Activated CD4-positive, alpha-beta T cell treated with anti-CD3 and anti-CD28 coated beads for 36 hours (primary cell): ENCODE measurements at places on chromosomes 5 and 9. TPM values are rescaled to one million over a fixed set of nuclear protein-coding genes. Genes with fewer than 3 reads are reported as not detected.
A peak's percentile ranks its signal among the peaks of the same experiment; 100 is the strongest.

GRCh38 chr9:91611582-91611981, 187.9 kb upstream of the NFIL3 start:
- no peak for DNase-seq
- H3K4me1 ChIP-seq = no peaks in the 10 kb centered on the region
- H3K27ac ChIP-seq = no peak overlapping the region
- no peak overlapping the region for H3K4me3 ChIP-seq

- H3K4me3 ChIP-seq = no peak overlapping the region
- no peak for DNase-seq
- no peak overlapping the region for H3K27ac ChIP-seq
- H3K27me3 ChIP-seq = no peaks in the 10 kb centered on the region
- H3K4me1 ChIP-seq = no peaks in the 10 kb centered on the region
These were observed 61.2 kb upstream of the PHYKPL start for GRCh38 chr5:178293815-178294214.

DNA sequence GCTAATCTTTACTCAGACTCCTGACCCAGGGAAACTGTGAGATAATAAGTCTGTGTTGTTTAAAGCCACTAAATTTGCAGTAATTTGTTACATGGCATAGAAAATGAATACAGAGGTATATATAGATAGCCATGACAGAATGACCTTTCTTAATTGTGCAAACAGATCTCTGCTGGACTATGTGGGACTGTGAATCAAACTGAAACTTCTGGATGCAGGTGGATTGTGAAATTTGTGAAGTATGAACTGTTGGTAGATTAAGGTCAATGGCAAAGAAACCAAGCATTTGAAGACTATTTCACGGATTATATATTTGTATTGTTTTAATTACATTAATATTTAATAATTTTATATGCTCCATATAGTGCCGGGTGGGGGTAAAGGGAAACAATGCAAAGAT, 52.2 kb upstream of the GPR151 start:
- H3K27me3 ChIP-seq = no peaks in the 10 kb centered on the region
- DNase-seq = no peak
- no peaks in the 10 kb centered on the region for H3K4me1 ChIP-seq
- H3K36me3 ChIP-seq = no peaks in the 10 kb centered on the region
- H3K4me3 ChIP-seq = no peak overlapping the region

The MCTP1 gene
- 0.32 TPM for total RNA-seq

- peak overlapping the region; percentile 61 for H3K4me3 ChIP-seq
- peak overlapping the region; percentile 13 for H3K27ac ChIP-seq
- H3K36me3 ChIP-seq = peaks cover 3% of the 10 kb centered on the region
- peaks cover 23% of the 10 kb centered on the region for H3K27me3 ChIP-seq
- peaks cover 14% of the 10 kb centered on the region for H3K4me1 ChIP-seq
These were observed 3.3 kb downstream of the NR5A1 start for GRCh38 chr9:124503713-124504529.

The SLCO6A1 gene
- total RNA-seq = not detected

- H3K36me3 ChIP-seq = no peaks in the 10 kb centered on the region
- no peak overlapping the region for H3K27ac ChIP-seq
- DNase-seq = no peak
- H3K27me3 ChIP-seq = no peaks in the 10 kb centered on the region
These were observed 656.2 kb upstream of the PTPRD start for GRCh38 chr9:11269036-11269435.

GRCh38 chr5:138029501-138029900, 3.4 kb downstream of the FAM13B start:
- peaks cover 68% of the 10 kb centered on the region for H3K4me1 ChIP-seq
- peaks cover 18% of the 10 kb centered on the region for H3K36me3 ChIP-seq
- DNase-seq = no peak

DNA sequence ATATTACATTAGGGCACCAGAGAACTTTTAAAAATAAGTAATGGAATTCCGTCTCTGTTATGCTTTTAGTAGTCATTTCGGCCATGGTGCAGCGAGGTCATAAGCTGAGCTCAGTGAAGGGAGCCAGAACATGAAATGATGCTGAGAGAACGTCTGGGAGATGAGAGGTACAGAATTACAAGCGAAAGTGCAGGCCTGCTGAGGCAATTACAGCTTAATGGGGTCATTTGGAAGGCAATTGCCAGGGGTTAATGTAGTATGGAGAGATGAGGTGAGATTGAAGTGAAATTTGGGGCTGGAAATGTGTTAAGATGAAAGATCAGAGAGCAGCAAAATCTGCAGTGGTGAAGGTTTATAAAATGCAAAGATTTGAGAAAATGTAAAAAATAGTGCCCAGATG, 96.5 kb downstream of the PBX3 start:
- H3K27ac ChIP-seq = no peak overlapping the region
- H3K36me3 ChIP-seq = no peaks in the 10 kb centered on the region
- H3K4me3 ChIP-seq = no peak overlapping the region
- DNase-seq = no peak
- H3K4me1 ChIP-seq = peaks cover 13% of the 10 kb centered on the region

GRCh38 chr9:87119328-87119881, 172.1 kb upstream of the GAS1 start:
- no peaks in the 10 kb centered on the region for H3K36me3 ChIP-seq
- H3K27me3 ChIP-seq = peaks cover 16% of the 10 kb centered on the region
- peaks cover 13% of the 10 kb centered on the region for H3K4me1 ChIP-seq
- DNase-seq = no peak
- H3K27ac ChIP-seq = no peak overlapping the region

The SHISAL2B gene
- not detected for total RNA-seq

The PTPRD gene
- not detected for total RNA-seq

DNA sequence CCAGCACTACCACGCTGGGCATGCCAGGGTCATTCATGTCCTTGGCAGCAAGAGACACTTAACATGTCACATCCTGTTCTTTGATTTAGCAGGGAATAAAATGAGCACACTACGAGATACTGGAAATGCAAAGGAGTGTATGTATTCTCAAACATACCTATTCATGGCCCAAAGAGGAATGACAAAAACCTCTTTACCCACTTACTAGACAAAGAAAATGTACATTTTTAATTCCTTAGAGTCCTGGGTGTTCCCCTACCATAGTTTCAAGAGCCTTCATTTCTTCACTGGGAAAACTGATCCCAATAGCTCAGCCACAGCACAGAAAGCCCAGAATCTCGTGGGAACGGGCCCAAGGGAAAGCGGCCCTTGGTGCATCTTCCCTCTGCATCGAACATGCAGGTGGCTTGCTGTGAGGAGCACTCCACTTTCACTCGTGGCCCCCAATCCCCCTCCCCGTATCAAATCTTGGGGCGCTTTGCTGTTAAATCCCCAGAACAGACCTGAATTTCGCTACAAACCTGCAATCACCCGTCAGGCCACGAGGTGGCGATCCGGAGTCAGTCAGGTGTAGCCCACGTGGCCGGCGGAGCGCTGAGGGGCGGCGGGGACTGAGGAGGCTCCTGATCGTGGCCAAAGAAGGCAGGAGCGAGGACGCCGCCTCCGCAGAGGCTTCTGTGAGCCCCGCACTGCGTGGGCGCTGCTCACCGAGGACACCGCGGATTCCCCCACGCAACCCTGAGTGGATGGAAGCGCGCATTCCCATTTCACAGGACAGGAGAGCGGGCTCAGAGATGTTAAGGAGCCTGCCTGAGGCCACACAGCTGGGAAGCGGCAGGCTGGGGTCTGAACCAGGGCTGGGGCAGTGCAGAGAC, 91.4 kb downstream of the LMX1B start:
- peak; percentile 92 for DNase-seq
- no peak overlapping the region for H3K27ac ChIP-seq
- H3K4me3 ChIP-seq = peak overlapping the region; percentile 29
- no peaks in the 10 kb centered on the region for H3K36me3 ChIP-seq
- H3K4me1 ChIP-seq = peaks cover 19% of the 10 kb centered on the region
- peaks cover 24% of the 10 kb centered on the region for H3K27me3 ChIP-seq

DNA sequence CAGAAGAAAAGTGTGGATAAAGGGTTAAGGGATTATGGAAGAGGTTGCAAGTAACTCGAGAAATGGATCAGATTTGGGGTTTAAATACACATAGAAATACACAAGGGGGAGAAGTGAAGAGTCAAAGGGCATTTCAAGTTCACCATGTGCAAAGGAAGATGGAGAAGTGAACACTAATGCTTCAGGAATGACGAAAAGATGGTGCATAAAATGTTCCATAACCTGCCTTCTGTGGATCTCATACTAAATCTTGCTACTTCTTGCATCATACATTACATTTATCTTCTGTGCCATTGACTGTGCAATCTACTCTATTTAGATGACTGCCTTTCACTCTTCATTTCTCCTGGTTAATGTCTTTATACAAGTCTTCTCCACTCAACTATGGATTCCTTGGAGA, 5.7 kb upstream of the SMC2 start:
- no peaks in the 10 kb centered on the region for H3K27me3 ChIP-seq
- H3K4me3 ChIP-seq = no peak overlapping the region
- no peak overlapping the region for H3K27ac ChIP-seq
- no peak for DNase-seq

- DNase-seq = no peak
- H3K27me3 ChIP-seq = no peaks in the 10 kb centered on the region
- no peaks in the 10 kb centered on the region for H3K36me3 ChIP-seq
- H3K4me1 ChIP-seq = no peaks in the 10 kb centered on the region
These were observed 4.9 kb downstream of the TAS2R1 start for GRCh38 chr5:9625286-9625685.
